ENCODE measurements at places on chromosomes 11 and 22. TPM values are rescaled to one million over a fixed set of nuclear protein-coding genes. Genes with fewer than 3 reads are reported as not detected.

Gene APOL5
- not detected for total RNA-seq

Gene SLC29A2
- 4.7 TPM for total RNA-seq

Gene MS4A6E
- not detected for total RNA-seq

Gene SCO2
- total RNA-seq = 4.0 TPM

Gene POU2AF1
- not detected for total RNA-seq

Gene VSIG10L2
- total RNA-seq = not detected

Gene CALCB
- total RNA-seq = 0.26 TPM

Gene FBLN1
- 3.9 TPM for total RNA-seq

Gene TAF6L
- total RNA-seq = 10.5 TPM

Gene TSPAN32
- not detected for total RNA-seq

Gene IFTAP
- 15.7 TPM for total RNA-seq

Gene NFAM1
- not detected for total RNA-seq

Gene SOX6
- 17.2 TPM for total RNA-seq

Gene MS4A6A
- not detected for total RNA-seq

Gene TRIM49
- total RNA-seq = not detected

Gene OR10A3
- not detected for total RNA-seq

Gene SLC22A25
- not detected for total RNA-seq

Gene A4GALT
- total RNA-seq = 10.4 TPM

Gene NCR3LG1
- 9.8 TPM for total RNA-seq

Gene GRM5
- not detected for total RNA-seq

Gene CCDC34
- 8.5 TPM for total RNA-seq

Gene SPA17
- 14.0 TPM for total RNA-seq

Gene RIMBP3B
- total RNA-seq = 0.27 TPM

Gene SCGB1D4
- total RNA-seq = not detected

Gene MYO18B
- total RNA-seq = not detected

Gene TEX54
- not detected for total RNA-seq

Gene MYRF
- 0.30 TPM for total RNA-seq

Gene OR5L1
- not detected for total RNA-seq

Gene CHRNA10
- total RNA-seq = 0.30 TPM

Gene MS4A12
- not detected for total RNA-seq

Gene ALKBH8
- total RNA-seq = 7.9 TPM

Gene MN1
- 10.5 TPM for total RNA-seq

Gene SLC37A2
- total RNA-seq = 0.17 TPM

Gene PAK1
- total RNA-seq = 13.9 TPM

Gene OR8G1
- not detected for total RNA-seq

Gene ZNF70
- 3.0 TPM for total RNA-seq

Gene SCUBE1
- total RNA-seq = 5.3 TPM

Gene MRGPRD
- not detected for total RNA-seq

Gene KRTAP5-8
- not detected for total RNA-seq

Gene CDC45
- total RNA-seq = 20.9 TPM

Gene F2
- not detected for total RNA-seq

Gene PLAAT2
- not detected for total RNA-seq

All from NCI-H460 (cell line).